Activated CD4-positive, CD25-positive, alpha-beta regulatory T cell (primary cell): ENCODE measurements at places on chromosomes 12 and 14.

- DNase-seq, result no peak
These were observed 417.0 kb downstream of the DPF3 start for GRCh38 chr14:72476657-72477499.

DNA sequence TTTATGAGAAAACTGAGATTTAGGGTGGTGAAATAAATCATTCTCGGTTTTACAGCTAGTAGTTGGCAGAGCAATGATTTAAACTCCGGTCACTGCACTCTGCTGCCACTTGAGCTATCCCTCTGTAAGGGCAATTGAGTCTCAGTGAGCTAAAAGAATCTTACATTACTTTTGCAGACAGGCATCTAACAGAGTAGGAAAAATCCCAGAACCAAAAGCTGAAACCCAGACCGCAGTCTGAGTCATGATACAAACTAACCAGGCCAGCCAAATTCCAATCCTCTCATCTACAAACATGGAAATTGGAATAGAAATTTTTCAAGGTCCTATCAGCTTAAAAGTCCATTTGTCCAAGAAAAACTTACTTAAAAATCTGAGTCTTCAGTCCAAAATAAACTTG, 73.7 kb downstream of the ANKS1B start:
- DNase-seq, result no peak

DNA sequence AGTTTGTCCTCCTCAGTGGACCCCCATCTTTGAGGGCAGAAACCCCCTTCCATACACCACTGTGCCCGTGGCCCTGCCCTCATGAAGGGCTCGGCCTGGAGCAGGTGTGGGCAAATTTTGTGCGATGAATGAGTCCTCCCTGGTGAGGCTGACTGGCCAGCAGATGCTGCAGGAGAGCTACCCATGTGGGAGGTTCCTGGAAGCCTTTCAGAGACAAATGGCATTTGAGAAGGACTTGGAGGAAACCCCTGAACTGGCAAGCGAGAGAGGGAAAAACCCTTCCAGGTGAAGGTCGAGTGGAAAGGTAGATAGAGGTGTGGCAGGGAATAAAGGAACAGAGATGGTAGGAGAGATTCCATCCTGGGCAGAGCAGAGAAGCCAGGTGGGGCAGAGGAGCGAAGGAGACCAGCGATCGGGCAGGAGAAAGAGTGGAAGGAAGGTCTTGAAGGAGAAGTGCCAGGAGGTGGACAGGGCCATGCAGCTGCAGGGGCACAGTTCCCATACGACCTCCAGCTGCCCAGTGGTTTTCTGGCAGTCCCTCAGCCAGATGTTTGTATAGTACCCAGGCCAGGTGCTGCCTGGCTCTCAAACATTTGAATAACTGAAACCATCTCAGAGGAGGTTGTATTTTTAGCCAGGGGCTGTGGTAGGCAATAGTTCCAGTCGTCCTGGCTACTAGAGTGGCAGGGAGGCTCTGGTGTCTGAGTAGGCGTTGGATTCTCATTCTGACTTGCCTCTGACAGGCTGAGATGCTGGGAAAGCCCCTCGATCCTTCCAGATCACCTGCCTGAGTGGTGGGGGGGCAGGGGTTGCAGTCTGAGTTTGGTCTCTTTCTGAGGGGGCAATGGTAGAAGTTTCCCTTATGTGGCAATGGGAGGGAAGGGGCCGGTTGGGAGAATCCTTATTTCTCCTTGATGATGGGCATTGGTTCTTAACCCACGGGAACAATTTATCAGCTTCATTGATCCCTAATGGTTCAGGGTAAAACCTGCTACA, 40.1 kb downstream of the FBXL14 start:
- DNase-seq, result no peak

DNA sequence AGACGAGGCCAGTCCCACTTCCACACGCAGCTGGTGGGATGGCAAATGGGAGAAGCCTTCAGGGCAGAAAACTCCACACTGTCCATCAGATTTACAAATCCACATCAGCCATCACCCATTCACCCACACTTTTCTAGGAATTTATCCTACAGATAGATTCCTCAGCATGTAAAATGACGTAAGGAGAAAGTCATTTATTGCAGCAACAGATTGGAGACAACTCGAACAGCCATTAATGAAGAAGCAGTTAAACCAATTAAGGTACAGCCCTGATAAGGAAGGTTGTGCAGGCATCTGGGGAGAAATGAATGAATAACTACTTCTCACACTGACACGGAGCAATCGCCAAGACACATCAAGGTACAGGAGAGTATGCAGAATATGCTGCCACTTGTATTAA, 26.2 kb downstream of the PRKAB1 start:
- DNase-seq, result no peak

DNA sequence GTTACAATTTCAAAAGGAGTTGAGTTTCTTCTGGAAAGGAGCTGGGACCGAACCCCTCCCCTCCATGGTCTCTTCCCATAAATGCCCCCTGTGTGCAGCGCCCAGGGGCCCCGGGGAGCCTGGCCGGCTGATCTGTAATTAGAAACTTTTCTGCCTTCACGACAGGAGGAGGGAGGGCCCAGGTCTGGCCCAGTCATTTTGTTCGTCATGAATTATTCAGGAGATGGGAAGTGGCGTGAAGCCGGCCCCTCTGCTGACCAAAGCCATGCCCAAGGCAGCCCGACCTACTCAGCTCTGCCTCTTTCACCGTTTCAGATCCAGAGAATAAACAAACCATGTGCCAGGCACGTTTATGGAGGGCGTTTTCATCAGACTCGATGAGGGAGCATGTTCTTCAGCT, 33.3 kb upstream of the MSI1 start:
- DNase-seq, result no peak

GRCh38 chr14:63666335-63666734, 24.7 kb upstream of the WDR89 start:
- no peak for DNase-seq

GRCh38 chr12:14514946-14515345, 52.7 kb downstream of the PLBD1 start:
- DNase-seq, result no peak

- DNase-seq, result no peak
These were observed 61.1 kb upstream of the C12orf71 start for GRCh38 chr12:27143256-27144069.

DNA sequence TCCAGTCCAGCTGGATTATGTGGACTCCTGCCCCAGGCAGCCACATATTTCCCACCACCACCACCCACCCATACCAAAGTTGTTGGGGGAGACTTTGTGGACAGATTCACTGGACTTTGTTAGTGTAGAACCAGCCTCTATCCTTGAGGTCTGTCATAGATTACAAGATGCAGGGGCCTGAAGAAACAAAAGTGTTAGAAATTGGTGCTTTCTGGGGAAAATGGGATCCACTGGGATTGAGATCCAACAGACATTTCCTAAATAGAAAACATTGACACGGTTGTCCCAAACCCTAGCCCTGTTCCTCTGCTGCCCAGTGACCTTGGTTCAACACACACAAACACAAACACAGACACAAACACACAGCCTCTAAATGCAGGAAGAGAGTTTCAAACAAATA, 36.6 kb upstream of the TBX5 start:
- DNase-seq, result no peak

DNA sequence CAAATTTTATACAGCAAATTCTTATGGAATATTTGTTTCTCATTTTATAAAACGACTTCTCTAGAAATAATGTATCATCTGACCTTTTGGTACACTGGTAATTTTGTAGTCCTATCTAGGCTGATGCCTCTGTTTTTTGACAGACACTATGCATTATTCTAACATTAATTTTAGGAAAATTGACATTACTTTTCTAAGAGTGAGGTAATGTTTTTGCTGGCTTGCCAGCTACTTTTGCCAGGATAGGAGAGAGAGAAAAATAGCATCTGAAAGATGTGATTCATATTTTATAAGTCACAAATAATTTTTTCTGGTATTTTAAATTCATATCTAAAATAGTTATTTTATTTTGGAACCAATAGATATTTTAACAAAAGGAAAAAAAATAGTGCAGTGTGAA, 153.5 kb downstream of the CCDC91 start:
- DNase-seq, result no peak

- DNase-seq, result no peak
These were observed 88.9 kb upstream of the SOX5 start for GRCh38 chr12:24038211-24038997.

DNA sequence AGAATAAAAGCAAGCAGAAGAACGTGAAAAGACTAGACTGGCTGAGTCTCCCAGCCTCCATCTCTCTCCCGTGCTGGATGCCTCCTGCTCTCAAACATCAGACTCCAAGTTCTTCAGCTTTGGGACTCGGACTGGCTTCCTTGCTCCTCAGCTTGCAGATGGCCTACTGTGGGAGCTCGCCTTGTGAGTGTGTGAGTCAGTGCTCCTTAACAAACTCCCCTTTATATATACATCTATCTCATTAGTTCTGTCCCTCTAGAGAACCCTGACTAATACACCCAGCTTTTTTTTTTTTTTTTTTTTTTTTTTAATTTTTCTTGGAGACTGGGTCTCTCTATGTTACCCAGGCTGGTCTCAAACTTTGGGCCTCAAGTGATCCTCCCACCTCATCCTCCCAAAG, 46.9 kb downstream of the ACTN1 start:
- no peak for DNase-seq

DNA sequence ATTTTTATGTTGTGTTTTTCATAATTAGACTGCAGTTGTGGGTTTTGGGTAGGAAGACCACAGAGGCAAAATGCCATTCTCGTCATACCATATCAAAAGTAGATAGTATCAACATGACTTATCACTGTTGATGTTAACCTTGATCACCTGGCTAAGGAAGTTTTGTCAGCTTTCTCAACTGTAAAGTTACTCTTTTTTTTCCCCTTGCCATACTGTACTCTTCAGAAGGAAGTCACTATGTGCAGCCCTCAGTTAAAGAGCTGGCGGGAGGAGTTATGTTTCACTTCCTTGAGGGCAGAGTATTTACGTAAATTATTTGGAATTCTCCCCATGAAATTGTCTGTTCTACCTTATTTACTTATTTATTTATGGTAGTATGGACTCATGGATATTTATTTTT, 78.7 kb downstream of the PRORP start:
- no peak for DNase-seq

DNA sequence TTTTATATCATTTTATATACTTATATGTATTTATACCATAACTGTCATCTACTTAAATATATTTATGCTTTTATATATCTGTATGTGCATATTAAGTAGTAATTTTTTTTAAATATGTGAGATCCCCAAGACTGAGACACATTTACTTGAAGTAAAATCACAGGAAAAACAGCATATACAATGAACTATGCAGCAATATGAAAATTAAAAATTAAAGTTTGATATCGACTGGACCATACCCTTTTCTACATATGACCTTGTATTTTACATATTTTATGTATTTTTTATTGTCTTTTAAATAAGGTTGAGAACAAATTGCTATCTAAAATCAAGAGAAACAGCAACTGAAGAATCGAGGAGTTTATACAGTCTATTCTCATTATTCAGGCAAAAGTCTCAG, 50.0 kb downstream of the TSPAN19 start:
- no peak for DNase-seq

- DNase-seq, result no peak
These were observed 1.0 kb downstream of the TMEM253 start for GRCh38 chr14:21101802-21102413.

DNA sequence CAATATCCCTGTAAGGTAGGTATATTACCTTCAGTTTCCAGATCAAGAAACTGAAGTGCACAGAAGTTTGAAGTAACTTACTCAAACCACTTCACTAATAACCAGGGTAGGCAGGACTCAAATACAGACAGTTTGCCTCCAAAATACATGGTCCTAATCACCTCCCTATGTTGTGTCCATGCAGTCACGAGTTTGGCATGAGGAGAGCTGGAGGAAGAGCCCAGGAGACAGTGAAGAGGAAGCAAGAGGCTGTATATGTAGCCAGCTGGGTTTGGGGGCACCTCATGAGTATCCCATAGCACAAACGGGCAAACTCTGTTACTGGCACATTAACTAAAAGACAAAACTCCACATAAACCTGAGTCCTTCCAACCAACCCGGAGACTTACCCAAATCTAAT, 79.2 kb downstream of the DUSP16 start:
- DNase-seq, result no peak

GRCh38 chr12:78671295-78671694, 193.3 kb upstream of the SYT1 start:
- no peak for DNase-seq

DNA sequence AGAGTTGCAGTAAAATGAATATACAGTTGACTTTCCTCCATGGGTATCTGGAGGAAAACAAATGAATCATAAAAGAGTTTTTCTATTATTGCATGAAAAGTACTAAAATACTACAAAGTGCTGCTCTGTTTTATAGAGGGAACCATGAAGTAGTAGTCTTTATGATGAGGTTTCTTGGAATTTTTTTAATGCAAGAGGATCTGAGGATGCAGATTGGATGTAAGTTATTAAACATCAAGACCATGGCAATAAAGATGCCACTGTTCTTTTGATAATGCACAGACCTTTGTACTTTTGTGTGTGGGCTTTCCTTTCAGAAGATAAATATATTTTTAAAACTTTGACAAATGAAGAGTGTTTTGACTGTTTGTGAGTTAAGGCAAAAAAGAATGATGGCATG, 87.5 kb downstream of the DACT1 start:
- no peak for DNase-seq

DNA sequence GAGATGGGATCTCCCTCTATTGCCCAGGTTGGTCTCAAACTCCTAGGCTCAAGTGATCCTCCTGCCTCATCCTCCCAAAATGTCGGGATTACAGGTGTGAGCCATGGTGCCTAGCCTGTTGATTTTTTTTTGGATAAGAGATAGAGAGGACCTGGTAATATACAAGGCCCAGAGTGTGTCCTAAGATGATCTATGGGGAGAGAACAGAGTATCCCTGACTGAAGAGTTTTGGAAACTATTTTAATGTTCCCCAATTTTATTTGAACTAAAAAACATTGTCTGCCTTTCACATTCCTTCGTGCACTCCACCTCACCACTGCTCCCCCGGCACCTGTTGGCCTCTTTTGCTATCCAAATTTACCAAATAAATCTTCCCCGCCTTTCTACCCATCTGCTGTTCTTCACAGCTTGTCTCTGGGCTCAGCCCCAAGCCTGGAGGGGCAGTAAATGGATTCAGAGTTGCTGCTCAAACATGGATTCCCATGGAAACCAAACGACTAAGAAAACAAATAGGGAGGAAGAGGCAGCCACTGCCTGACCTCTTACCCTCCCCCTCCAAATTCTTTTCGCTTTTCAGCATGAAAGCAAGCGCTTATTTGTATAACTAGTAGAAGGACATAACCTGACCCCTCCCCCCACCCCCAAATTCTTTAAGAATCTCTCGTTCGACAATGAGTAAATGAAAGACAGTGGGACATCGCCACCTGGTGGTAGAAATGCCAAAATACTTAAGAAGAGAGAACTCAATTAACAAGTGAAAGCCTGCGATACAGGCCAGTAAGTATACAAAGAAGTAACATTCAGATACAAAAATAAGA, 22.6 kb downstream of the OR10G3 start:
- peak; percentile 34 for DNase-seq
